GM12891 (cell line): ENCODE measurements at places on chromosomes 4 and X.

GRCh38 chrX:1673337-1673736, 58.5 kb downstream of the ASMT start:
- DNase-seq: no peak

DNA sequence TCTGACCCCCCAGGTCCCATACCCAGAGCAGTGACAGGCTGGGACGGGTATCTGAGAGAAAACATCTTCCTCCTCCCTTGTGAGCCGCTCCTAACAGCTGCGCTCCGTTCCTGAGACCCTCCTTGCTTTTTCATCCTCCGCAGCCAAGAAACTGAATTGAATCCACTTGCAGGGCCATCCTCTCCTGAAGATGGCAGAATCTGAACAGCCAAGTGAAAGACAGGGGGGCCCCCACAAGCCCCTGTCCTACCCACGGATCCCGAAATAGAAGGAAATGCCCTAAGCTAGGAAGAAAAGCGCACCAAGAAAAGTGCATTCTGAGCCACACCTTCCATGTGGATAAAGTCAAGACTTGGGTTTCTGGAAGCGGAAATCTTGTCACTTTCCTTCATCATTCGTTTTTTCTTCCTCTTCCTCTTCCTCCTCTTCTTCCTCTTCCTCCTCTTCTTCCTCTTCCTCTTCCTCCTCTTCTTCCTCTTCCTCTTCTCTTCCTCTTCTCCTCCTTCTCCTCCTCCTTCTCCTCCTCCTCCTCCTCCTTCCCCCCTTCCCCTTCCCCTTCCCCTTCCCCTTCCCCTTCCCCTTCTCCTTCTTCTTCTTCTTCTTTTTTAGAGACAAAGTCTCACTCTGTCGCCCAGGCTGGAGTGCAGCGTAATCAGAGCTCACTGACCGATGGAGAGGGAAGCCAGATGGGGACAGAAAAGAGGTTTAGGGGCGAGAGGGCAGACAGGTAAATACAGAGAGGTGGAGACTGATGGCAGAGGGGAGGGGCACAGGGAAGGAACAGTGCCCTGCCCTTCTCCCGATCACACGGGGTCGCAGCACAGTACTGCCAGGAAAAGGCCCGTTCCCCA, 86.0 kb upstream of the WWC2 start:
- DNase-seq: no peak

DNA sequence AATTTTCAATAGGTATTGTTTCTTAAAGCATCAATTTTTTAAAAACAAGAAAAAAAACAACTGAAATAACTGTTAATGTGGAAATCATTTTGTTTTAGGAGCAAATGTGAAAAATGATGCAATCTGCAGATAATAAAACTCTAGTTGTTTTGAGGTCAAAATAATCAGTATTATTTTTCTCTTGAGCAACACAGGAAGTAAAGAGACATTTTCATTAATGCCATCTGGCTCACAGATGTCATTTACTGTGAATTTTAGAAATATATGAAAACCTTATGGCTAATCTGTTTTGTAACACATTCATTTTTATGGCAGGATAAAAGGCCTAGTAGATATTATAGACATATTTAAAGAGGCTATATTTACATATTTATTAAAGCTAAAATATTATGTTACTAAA, 141.6 kb downstream of the PCDH18 start:
- no peak for DNase-seq

DNA sequence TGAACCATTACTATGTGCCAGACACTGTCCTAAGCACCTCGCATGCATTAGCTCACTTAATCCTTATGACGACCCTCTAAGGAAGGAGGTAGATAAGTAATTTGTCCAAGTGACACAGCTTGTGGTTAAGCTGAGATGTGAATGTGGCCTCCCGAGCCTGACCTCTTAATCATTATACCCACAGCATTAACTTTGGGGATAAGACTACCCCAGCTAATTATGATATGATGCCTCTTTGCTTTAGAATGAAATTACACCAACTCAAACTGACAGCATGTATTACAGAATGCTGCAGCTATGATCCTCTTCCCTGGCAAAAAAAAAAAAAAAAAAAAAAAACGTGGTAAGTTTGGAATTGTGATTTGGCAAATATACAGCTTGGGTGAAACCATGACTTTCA, 53.5 kb downstream of the APBB2 start:
- DNase-seq: no peak

GRCh38 chr4:103364083-103364482, 165.9 kb upstream of the CENPE start:
- no peak for DNase-seq

DNA sequence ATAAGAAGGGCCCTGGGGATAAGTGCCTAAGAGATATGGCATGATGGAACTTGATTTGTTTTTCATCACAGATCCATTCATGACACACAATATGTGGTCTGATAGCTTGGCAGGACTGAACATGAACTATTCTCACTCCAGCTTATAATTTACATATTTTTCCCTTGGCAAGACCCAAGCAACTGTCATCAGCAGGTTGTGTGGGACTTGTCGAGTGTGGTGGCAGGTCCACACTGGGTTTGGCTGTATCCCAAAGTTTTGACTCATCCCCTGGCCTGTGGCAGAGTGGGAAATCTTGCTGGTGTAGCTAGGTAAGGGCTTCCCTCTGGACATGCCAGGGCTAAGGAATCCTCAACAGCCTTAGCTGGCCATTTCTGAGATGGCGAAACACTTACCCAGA, 81.0 kb upstream of the STIM2 start:
- DNase-seq: no peak
